ENCODE measurements at places on chromosomes 11 and 22.

DNA sequence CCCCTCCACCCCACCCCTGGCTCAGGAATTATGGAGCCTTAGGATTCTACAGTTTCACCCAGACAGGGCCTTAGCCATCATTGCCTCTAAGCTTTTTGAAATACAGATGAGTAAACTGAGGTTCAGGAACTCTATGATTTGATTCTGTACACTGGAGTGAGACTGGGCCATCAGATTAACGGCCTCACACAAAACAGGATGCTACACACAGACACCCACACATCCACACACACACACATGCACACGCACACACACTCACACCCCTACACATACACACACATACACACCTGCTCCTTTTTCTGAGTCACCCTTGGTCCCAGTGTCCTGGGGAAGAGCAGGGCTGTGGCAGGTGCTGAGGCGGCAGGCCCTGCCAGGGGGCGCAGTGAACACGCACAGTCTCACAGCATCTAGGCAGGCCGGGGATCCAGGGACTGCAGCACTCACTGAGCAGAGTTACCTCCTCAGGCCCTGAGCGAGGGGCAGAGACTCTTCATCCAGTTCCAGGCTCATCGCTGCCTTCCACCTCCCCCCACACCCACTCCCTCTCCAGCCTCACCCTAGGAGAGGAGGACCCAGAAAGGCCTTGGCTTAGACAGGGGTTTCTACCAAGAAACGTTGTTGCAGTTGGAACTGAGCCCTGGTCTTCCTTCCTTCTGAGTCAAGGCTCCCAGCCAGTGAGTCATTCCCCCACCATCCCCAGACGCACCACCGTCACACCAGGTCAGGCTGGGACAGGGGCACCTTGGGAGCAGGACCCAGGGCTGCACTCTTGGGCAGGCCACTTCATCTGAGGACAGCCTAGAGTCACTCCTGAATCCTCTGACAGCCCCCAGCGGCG is 89.8 kb upstream of the PARVA start:
- peak; percentile 99 for DNase-seq

DNA sequence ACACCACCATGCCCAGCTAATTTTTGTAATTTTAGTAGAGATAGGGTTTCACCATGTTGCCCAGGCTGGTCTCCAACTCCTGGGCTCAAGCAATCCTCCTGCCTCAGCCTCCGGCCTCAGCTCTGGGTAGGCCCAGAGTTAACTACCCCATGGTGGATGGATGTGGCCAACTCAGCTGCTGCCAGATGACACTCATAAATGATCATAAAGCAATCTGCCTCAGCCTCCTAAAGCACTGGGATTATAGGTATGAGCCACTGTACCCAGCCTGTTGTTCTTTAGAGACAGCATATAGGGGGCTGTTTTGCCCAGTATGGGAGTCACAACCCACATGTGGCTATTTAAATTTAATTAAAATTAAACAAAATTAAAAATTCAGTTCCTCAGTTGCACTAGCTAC is 54.3 kb downstream of the LARGE1 start:
- no peak for DNase-seq

GRCh38 chr11:65843811-65844210 is 10.0 kb downstream of the SNX32 start:
- DNase-seq: no peak

DNA sequence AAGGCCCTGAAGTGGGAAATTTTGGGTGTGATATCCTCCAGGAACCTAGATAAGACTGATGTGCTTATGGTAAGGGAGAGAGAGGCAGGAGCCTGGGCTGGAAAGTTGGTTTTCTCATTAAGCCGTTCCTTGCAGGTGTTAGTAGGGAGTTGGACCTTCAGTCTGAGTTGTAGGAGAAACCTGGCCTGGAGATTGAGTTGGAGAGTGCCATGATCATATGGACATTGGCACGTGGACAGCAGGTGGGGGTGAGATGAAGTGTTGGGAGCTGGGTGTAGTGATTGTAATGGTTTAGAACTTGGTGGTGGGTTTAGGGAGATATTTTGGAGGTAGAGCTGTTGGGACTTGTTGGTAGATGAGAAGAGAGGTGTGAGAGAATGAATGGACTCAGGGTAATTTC is 4.9 kb downstream of the PPP6R2 start:
- no peak for DNase-seq

DNA sequence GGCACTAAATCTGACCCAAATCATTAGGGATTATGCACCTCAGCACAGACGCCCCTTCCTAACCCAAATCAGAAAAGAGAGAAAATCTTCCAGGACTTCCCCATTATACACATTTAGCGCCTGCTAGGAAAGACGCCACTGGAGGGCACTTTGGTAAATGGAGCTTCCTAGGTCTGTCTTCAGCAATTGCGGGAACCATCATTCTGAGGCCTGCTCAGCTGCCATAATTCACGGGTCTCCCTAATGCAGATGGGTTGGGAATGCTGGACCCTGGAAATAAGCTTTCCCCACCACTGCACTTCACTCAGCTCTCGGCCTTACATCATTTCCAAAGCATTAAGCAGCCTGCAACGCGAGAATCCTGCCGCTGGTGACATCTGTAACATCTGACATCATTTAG is 86.2 kb upstream of the OPCML start:
- no peak for DNase-seq
